ENCODE measurements at places on chromosomes 12 and 14.

GRCh38 chr14:105529569-105530284 is 3.3 kb downstream of the TMEM121 start:
- no peak for DNase-seq

DNA sequence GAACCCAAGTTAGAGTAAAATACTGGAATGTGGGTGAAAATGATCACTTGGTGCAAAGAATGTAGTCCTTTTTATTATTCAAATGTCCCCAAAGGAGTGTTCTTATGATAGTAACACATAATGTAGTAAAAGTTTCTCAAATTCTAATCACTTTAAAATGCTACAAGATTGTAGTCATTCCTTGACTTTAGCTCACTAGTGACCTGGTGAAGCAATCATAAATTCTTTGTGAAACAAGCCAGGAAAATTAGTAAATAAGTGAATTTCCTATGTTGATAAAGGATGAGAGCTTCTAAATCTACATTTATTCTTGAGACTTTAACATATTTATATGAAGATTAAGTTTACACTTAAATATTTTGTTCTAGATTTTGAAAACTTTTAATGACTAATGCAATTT is 30.7 kb upstream of the SLC17A8 start:
- no peak for DNase-seq

- peak; percentile 46 for DNase-seq
These were observed 19.1 kb upstream of the PGF start for GRCh38 chr14:74974364-74975058.

DNA sequence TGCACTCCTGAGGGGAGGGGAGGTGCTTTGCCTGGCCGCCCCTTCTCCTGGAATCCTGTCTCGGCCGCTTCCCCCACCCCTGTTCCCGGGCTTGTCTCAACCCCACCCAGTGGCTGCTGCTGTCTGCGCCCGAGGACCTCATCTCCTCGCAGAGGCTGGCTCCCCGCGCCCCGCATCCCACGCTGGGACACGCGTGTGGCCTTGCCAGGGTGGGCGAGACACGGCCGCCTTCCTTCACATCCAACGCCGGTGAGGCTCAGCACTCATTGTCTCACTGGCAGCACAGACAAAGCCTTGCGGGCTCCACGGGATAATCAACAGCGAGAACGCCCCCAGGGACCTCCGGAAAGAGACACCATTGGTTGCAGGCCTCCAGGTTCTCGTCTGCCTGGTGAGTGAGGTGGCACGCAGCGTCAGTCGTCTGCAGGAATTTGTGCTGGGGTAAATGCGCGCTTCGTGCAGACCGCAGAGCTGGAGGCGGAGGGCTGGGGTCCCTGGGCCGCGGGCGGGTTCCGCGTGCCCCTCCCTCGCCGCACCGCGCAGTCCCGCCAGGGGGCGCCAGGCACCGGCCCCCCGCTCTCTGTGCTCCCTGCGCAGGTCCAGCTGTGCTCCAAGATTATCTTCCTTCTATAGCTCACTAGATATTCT is 26.8 kb downstream of the CCDC177 start:
- DNase-seq: peak; percentile 93

GRCh38 chr12:106085213-106085612 is 53.5 kb downstream of the NUAK1 start:
- DNase-seq: no peak

Measured in iPS-NIHi11 (cell line).